ENCODE measurements at places on chromosomes 2 and 18.

DNA sequence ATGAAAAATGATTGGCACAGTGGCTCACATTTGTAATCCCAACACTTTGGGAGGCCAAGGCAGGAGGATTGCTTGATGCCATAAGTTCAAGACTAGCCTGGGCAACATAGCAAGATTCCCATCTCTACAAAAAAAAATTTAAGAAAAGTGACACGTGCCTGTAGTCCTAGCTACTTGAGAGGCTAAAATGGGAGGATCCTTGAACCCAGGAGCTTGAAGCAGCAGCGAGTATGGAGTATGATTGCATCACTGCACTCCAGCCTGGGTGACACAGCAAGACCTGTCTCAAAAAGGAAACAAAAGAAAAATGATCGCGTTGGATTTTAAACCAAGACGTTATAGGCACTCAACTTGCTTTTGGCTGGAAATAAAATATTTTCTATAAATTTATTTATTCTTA is 37.8 kb upstream of the CREB1 start:
- DNase-seq, result no peak

DNA sequence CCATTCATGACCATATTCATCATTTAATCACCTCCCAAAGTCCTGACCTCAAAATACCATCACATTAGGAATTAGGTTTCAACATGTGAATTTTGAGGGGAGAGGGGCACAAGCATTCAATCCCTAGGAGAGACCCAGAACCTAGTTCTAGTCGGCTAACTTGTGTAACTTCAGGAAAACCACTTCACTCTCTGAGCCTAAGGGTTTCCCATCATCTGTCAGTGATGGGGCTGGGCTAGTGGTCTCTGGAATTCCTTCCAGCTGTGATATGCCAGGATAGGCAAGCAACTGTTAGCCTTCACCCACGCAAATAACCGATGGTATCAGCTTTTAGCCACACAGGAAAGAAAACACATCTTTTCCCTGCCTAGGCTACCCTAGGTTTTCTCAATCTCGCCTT is 52.5 kb upstream of the MEX3C start:
- no peak for DNase-seq

GRCh38 chr2:208708486-208708885 is 301.9 kb downstream of the PTH2R start:
- DNase-seq, result no peak

- DNase-seq, result no peak
Observed at GRCh38 chr2:223731503-223731902, 105.9 kb downstream of the AP1S3 start.

DNA sequence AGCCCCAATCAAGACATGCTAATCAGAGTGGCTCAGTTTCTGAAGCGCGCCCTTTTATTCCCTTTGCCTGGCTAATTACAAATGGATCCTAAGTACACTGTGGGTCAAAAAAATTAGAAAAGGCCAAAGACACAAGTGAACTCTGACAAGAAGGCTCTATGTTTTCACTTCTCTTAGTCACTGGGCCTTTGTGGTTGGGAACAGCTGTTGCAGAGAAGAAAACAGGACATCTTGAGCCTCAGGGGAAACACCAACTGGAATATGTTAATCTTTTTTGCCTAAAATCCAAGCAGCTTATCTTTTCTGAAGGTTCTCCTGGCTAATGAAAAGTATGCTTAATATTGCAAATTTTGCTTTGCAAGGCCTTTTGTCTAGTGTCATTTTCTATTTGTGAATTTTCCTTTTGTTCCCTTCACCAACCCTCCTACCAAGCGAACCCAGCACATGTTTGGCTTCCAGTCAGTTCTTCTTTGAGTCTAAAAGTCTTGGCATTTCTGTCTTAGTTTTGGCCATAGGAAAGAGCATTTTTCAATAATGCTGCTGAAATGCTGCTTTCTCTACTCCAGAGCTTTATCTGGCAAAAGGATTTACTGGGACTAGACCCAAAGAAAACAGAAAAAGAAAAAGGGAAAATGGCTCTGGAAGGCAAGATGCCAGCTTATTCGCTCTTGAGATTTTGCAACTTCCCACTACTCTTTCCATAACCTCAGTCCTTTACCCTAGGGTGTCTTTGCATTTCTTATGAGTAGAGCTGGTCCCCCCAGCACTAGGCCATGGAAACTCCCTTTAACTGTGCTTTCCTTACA is 440.2 kb upstream of the ST6GAL2 start:
- no peak for DNase-seq

DNA sequence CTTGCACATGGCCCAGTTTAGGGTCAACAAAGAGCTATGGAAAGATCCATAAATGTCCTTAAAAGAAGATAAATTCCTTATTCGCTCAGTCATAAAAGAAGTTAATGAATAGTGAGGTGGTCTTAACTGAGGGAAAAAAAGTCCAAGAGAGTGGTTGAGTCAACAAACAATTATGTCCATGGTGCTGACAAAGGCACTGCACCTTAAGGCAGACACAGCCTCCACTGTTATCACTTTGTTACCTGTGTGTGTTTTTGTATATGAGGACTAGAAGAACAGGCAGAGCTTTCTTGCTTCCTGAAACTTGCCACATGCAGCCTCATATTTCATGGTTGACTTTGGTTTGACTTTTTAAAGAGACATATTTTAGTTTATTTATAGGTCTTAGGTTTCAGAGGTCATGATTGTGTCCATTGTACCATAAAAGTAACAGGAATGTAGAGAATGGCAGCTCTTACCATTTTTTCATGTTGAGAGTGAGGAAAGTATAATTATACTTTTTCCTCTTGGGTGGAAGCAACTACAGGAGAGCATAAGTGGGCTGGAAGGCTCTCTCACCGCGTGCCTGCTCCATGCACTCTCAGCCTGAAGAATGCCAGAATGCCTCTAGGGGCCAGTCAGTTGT is 93.6 kb downstream of the XRCC5 start:
- no peak for DNase-seq

DNA sequence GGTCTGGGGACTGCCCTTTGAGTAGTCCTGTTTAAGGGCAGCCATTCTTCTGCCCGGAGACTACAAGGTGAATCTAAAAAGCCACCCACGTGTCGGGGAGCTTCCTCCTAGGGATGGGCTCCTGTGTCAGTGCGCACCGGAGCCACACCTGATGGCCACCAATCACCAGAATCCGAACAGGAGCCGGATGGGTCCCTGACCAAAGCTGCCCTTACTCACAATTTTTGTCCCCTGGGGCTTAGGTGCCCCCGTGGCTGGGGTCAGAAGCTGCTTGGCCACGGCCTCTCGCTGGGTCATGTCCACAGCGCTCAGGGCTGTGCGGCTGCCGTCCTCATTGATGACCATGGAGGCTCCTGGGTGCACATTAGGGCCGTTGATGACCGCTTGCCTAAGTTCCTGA is 30.9 kb downstream of the POLR1A start:
- no peak for DNase-seq

- no peak for DNase-seq
Observed at GRCh38 chr2:154901063-154901462, 202.6 kb downstream of the KCNJ3 start.

DNA sequence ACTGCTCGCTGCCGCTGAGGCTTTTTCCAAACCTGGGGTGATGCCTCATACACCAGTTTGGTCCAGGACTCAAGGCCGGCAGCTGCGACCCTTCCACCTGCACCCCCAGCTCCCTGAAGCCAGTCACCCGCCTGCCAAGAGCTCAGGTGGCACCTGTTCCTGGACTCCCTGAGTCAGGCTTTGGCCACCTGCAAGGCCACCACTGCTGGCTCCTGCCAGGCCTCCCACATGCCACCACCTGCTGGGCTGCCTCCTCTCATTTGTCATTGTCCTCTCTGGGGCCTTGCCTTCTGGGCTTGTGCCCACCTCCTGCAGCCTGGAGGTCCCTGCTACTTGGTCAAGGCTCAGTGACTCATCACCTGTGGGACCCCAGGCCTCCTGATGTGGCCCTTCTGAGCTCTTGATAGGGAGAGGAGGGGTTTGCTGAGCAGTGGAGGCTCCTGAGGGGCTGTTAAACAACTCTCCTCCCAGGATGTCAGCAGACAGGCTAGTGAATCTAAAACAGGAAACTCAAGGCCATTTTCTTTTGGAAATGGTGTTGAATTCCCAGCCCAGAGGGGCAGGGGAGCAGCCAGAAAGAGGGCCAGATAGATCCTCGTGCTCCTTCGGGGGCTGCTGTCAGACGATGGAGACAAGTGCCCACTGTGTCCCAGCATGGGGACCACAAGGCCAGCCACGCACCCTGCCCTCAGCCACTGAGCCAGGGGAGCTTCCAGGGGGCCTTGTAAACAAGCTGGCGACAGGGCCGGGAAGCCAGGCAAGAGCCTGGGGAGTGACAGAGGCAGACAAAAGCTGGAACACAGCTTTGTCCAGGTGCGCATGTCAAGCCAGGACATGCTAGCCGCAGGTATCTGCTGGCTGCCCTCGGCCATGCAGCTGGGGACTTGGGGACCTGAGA is 416.8 kb downstream of the LRATD1 start:
- DNase-seq, result no peak

- no peak for DNase-seq
Observed at GRCh38 chr2:227464851-227465250, 7.1 kb upstream of the AGFG1 start.

- no peak for DNase-seq
Observed at GRCh38 chr2:47049502-47049901, 105.6 kb downstream of the STPG4 start.

- DNase-seq, result no peak
Observed at GRCh38 chr2:98608962-98609604, 694 bp downstream of the UNC50 start.

- DNase-seq, result no peak
Observed at GRCh38 chr18:22465859-22466457, 48.2 kb upstream of the CTAGE1 start.

- no peak for DNase-seq
Observed at GRCh38 chr2:134391751-134392160, 137.9 kb downstream of the MGAT5 start.

- DNase-seq, result no peak
Observed at GRCh38 chr2:44245083-44245861, 30.0 kb upstream of the SLC3A1 start.

- no peak for DNase-seq
Observed at GRCh38 chr18:55012008-55012407, 52.7 kb upstream of the CCDC68 start.

- DNase-seq, result no peak
Observed at GRCh38 chr2:173021939-173022371, 53.7 kb upstream of the MAP3K20 start.

GRCh38 chr2:156803243-156803642 is 367.1 kb downstream of the GPD2 start:
- DNase-seq, result no peak

DNA sequence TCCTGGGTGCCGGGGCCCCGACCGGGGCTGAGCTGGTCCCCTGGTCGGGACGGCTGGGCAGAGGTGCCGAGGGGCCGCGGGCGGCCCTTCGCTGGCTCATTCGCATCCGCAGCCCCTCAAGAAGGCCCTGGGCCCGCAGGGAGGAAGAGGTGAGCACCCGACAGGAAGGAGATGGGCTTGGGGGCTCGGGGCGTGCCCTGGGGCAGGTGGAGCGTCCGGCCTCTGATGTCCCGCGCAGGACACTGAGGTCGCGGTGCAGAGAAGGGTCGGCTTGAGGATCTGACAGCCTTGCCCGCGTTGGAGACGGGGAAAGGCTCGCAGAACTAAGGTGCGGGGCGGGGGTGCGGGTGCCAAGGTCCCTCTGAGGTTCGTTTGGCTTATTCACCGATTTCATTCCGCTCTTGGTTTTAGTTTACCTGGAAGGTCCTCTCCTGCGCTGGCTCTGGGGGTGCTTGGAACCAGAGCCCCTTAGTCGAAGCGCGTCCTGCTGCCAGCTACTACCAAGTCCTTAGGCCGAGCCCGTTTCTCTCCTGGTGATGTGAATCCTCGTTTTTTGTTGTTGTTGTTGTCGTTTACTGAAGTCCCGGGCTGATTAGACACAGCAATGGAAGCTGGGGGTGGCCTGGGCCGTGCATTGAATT is 18.9 kb upstream of the CD8A start:
- DNase-seq, result no peak

DNA sequence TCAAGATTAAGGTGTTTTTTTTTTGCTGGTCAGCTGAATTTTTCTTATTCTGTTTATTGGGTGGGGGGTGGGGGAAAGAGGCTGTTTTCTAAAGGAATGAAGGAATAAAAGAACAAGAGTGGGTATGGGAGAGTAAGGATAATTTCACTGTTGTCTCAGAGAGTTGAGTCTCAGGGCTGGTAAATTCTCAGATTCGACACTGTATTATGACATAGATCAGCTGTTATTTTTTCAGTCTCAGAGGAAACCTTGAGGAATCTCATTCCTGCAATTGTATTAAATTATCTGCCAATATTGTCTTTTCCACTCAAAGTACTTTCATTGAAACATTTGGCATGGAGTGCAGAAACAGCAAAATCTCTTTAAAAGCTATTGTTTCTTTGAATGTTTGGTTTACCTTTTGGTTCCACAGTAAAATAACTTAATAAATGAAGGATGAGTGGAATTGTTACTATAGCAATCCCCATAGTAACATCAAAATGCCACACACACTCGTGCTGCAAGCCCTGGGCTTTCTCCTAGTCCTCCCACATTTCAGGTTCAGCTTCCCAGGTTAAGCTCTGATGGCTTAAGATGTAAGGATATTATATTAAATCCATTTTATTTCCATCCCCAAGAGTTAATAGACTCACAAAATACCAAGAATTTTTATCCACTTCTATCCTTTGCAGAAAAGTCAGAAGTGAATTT is 478.7 kb upstream of the TCF4 start:
- no peak for DNase-seq

GRCh38 chr2:156399224-156399949 is 36.8 kb upstream of the GPD2 start:
- DNase-seq, result no peak

- no peak for DNase-seq
Observed at GRCh38 chr2:181203412-181203811, 223.0 kb downstream of the UBE2E3 start.
